Activated naive CD8-positive, alpha-beta T cell treated with anti-CD3 and anti-CD28 coated beads for 36 hours (primary cell): ENCODE measurements at places on chromosomes 5 and 9. TPM values are rescaled to one million over a fixed set of nuclear protein-coding genes. Genes with fewer than 3 reads are reported as not detected.

DNA sequence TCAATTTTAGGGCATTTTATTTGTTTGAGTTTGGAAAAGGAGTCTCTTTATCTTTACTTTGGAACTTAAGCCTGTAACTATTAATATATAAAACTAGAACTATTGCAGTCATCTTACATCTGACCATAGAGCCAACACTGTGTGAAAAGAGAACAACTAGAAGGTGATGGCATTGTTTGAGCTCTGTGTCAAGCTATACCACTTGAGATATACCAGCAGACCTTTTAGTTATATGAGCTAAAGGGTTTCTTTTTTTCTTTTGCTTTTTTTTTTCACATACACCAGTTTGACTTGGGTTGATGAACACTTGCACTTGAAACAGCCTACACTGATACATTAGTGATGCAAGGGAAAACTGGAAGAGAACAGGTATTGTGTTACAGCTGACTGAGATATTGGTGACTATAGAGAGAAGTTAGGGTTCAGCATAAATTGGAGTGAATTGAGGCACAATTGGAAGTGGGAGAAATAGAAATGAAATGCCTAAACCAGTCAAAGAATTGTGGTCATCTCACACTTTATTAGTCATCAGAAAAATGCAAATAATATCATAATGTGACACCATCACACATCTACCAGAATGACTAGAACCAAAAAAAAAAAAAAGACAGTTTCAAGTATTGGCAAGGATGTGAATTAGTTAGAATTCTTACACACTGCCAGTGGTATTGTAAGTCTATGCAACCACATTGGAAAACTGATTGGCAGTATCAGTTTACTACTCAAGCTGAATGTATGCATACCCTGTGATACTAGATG is 60.9 kb downstream of the ADRB2 start:
- no peak overlapping the region for H3K27ac ChIP-seq
- peaks cover 7% of the 10 kb centered on the region for H3K4me1 ChIP-seq
- H3K27me3 ChIP-seq, result peaks cover 31% of the 10 kb centered on the region
- DNase-seq, result no peak

PCDHB15 gene
- total RNA-seq, result not detected

GRCh38 chr9:2800394-2801179 is 43.3 kb downstream of the PUM3 start:
- H3K27me3 ChIP-seq, result no peaks in the 10 kb centered on the region
- no peak overlapping the region for H3K4me3 ChIP-seq
- peaks cover 89% of the 10 kb centered on the region for H3K36me3 ChIP-seq
- DNase-seq, result no peak
- no peaks in the 10 kb centered on the region for H3K4me1 ChIP-seq

FAM221B gene
- not detected for total RNA-seq

- no peaks in the 10 kb centered on the region for H3K4me1 ChIP-seq
- DNase-seq, result no peak
- H3K4me3 ChIP-seq, result no peak overlapping the region
- no peaks in the 10 kb centered on the region for H3K36me3 ChIP-seq
These were observed 97.6 kb downstream of the NUDT12 start for GRCh38 chr5:103464835-103465484.

ZFR gene
- total RNA-seq, result 66.1 TPM

DNA sequence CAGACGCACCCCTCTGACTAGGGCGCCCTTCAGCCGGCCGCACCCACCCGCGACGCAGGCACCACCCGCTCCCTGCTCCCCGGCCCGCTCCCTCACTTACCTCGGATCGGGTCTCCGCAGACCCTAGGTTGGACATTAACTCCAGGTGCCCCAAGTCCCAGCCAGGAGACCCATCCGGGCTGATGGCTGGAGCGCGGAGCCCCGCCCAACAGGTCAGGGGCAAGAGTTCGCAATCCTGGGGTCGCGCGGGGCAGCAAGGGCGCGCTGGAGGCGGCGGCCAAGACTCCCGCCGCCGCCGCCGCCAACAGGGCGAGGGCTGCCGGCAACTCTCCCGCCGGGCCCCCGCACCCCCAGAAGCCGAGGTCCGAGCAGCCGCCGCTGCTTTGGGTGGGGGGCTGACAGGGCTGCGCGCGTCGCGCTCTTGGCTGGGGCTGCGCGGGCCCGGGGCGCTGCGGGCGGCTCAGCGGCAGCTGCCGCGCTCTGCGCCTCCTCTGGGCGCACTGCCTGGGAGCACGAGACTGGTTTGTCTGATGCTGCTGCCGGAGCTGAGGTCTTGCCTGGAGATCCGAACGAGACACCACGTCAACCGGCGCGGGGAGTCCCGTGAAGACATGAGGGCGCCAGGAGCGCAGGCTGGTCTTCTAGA is at the start of gene GDNF:
Gene GDNF (minus strand): TSS at position 635 of the 646 bp plus-strand sequence. CDS start 5,245 bp downstream, outside the sequence.
- peaks cover 94% of the 10 kb centered on the region for H3K27me3 ChIP-seq
- H3K4me3 ChIP-seq, result no peak within 1 kb of the TSS

RNF183 gene
- total RNA-seq, result not detected

HTR4 gene
- not detected for total RNA-seq

DNA sequence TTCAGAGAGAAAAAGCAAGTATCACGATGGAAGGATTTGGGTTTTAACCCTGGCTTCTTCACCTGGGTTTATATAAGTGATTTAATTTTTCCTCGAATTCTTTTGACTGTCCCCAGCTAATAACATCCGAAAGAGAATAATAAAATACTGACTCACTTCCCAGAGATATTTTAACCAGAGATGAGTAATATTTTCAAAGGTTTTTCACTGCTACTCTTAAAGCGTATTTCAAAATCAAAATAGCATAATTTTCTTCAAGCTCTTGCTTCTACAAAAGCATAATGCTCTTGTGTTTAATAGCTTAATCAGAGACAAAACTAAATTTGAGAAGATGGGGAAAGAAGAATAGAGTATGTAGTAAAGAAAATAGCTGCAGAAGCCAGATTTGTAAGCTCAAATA is 215.2 kb upstream of the PTGER4 start:
- H3K27ac ChIP-seq, result no peak overlapping the region
- no peak for DNase-seq
- H3K36me3 ChIP-seq, result peaks cover 12% of the 10 kb centered on the region
- no peaks in the 10 kb centered on the region for H3K27me3 ChIP-seq
- no peak overlapping the region for H3K4me3 ChIP-seq
- H3K4me1 ChIP-seq, result peaks cover 8% of the 10 kb centered on the region

DNA sequence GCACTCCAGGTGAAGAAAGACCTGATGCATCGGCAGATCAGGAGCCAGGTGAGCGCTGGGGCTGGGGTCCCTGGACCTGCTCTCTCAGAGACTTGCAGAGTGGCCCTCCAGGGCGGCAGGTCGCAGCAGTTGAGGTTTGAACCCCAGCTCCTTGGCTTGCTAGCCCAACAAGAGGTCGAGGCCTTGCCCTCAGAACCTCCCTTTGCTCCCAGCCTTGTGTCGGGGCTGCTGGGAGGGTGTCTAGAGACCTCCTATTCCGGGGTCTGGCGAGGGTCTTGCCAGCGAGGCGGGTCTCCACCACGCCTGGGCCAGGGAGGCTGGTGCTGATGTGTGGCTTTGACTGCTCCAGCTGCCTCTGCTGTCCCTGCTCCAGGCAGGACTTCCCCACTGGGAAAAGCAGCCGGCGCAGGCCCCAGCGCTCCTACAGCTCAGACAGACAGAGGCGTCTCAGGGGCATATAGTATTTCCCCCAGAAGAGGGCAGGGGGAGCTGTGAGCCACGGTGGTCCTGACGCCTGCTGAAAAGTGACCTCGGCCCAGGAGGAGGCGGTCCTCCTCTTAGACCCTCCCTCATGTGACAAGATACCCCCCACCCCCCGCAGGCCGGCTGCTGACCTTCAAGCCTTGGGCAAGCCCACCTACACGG is 38.3 kb downstream of the LRSAM1 start:
- no peak overlapping the region for H3K4me3 ChIP-seq
- no peaks in the 10 kb centered on the region for H3K36me3 ChIP-seq
- H3K27me3 ChIP-seq, result no peaks in the 10 kb centered on the region
